ENCODE measurements at places on chromosomes 3 and 15.

DNA sequence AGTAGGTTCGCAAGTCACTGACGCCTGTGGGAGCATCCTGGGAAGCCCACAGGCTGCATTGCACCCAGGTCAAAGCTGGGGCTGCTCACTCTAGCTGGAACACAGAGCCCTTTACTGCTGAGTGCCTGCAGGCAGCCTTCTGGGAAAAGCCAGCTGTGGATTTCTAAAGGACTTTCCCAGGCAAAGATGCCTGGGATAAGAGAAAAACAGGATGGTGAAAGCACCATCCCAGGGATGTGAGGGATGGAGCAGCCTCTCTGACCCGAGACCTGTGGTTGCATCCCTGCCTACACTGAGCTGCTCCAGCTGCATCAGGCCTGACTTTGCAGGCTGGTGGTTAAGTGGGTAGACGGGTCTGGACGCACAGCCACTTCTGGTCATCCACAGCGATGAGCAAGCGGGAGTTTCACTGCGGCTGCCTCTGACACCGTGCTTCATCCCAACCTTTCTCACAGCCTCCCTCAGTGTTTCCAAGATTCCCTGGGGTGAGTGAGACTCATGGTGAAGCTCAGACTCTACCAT lies 52.5 kb upstream of the AMOTL2 start:
- no peak for DNase-seq

- DNase-seq, result no peak
Measured at GRCh38 chr15:27845535-27846369, 253.4 kb downstream of the OCA2 start.

GRCh38 chr3:150370122-150370602 lies 37.9 kb upstream of the TSC22D2 start:
- no peak for DNase-seq

DNA sequence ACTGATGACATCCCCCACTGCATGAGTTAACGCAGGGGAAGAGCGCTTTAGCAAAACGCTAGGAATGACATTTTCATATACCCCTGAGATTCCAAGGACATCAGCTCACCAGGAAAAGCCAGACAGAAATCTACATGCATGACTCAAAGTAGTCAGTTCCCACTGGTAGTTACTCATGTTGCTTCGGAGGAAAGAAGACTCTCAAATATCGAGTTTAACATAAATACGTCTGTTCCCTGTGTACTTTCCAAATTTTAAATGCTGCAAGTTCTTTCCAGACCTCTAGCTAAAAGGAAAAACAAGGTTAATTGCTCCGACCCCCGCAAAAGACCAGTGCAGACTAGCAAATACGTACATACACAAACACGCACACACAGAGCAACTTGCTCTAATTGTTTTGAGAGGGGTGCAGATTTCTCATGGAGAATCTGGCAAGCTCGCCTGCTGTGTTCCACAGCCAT lies 115.4 kb upstream of the PRICKLE2 start:
- no peak for DNase-seq

GRCh38 chr3:43176666-43177065 lies 70.8 kb upstream of the POMGNT2 start:
- no peak for DNase-seq

GRCh38 chr3:7684182-7684715 lies 817.4 kb upstream of the LMCD1 start:
- DNase-seq, result no peak

- DNase-seq, result no peak
Measured at GRCh38 chr3:15470261-15470660, 42.9 kb downstream of the EAF1 start.

- DNase-seq, result no peak
Measured at GRCh38 chr3:25473246-25473645, 45.2 kb downstream of the RARB start.

- no peak for DNase-seq
Measured at GRCh38 chr15:101127506-101128076, 124.3 kb downstream of the CHSY1 start.

GRCh38 chr3:64049832-64050231 lies 26.5 kb upstream of the PSMD6 start:
- DNase-seq, result no peak

- DNase-seq, result no peak
Measured at GRCh38 chr3:22886439-22887068, 316.6 kb upstream of the UBE2E2 start.

GRCh38 chr3:168950622-168951021 lies 712.9 kb downstream of the MECOM start:
- no peak for DNase-seq

All from activated T-helper 1 cell treated with anti-CD3 and anti-CD28 coated beads, Interleukin-2, amount 50 U/mL, for 16 hours (primary cell).